ENCODE measurements at places on chromosomes 2 and 18. TPM values are rescaled to one million over a fixed set of nuclear protein-coding genes. Genes with fewer than 3 reads are reported as not detected.
A peak's percentile ranks its signal among the peaks of the same experiment; 100 is the strongest.

Gene PPIL3
- 16.2 TPM for total RNA-seq

Gene GCG
- not detected for total RNA-seq

Gene RND3
- total RNA-seq, result 62.1 TPM

Gene SP9
- not detected for total RNA-seq

GRCh38 chr2:86414996-86415395 lies 26.2 kb upstream of the KDM3A start:
- no peak overlapping the region for H3K27ac ChIP-seq
- H3K4me3 ChIP-seq, result no peak overlapping the region
- no peak for DNase-seq
- no peaks in the 10 kb centered on the region for H3K36me3 ChIP-seq
- H3K4me1 ChIP-seq, result peaks cover 12% of the 10 kb centered on the region
- H3K27me3 ChIP-seq, result no peaks in the 10 kb centered on the region

DNA sequence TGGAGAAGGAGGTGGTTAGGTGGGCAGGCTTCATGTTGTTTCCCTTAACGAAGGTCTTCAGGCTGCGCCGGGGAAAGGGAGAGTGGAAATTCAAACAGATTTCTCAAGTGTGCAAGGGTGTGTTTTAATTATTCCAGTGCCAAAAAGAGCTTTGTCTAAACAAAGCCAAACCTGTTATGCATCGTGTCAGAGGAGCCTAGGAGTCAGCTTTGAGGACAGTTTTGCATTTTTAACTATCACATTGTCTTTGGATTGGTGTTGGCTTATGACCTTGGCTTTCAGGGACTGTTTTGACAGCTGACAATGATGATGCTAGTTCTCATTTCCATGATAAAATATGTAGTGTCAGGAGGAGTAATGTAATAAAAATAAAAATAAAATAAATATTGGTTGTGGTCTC lies 144.8 kb downstream of the LDLRAD4 start:
- no peak overlapping the region for H3K27ac ChIP-seq
- H3K27me3 ChIP-seq, result no peaks in the 10 kb centered on the region
- no peak overlapping the region for H3K4me3 ChIP-seq
- H3K4me1 ChIP-seq, result no peaks in the 10 kb centered on the region

DNA sequence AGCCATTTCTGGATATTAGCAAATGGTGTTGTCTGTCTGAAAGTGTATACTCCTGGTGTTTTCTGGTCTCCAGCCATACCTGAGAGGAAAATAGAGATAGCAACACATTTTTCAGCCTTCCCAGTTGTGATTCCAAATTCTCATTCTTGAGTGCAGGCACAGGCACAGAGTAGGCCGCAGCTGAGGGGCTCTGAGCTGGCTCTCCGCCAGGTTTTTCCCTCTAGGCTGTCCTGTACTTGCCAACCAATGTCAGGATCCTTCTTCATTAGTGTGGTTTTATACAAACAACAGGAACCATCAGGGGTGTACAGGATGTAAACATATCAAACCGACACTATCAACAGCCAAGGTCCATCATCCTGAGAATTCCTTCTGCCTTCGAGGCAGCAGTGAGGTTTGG lies 1733.6 kb upstream of the CELF4 start:
- no peak overlapping the region for H3K27ac ChIP-seq
- no peaks in the 10 kb centered on the region for H3K36me3 ChIP-seq
- H3K27me3 ChIP-seq, result no peaks in the 10 kb centered on the region
- H3K4me1 ChIP-seq, result no peaks in the 10 kb centered on the region
- no peak overlapping the region for H3K4me3 ChIP-seq
- DNase-seq, result no peak

DNA sequence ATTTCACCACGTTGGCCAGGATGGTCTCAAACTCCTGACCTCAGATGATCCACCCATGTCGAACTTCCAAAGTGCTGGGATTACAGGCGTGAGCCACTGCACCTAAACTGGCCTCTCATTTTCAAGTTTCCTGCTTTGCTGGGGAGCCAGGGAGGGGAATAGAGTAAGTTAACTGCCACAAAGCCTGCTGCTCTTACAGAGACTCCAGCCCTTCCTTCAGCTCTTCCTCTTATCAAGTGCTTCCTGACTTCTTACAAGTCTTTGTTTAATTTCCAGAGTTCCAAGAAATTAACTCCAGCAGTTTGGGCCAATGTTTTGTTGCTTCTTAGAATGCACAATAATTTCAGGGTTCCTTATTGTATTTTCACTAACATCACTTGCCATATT lies 24.3 kb upstream of the UBE2F start:
- H3K27ac ChIP-seq, result no peak overlapping the region
- H3K36me3 ChIP-seq, result no peaks in the 10 kb centered on the region
- H3K4me1 ChIP-seq, result no peaks in the 10 kb centered on the region

DNA sequence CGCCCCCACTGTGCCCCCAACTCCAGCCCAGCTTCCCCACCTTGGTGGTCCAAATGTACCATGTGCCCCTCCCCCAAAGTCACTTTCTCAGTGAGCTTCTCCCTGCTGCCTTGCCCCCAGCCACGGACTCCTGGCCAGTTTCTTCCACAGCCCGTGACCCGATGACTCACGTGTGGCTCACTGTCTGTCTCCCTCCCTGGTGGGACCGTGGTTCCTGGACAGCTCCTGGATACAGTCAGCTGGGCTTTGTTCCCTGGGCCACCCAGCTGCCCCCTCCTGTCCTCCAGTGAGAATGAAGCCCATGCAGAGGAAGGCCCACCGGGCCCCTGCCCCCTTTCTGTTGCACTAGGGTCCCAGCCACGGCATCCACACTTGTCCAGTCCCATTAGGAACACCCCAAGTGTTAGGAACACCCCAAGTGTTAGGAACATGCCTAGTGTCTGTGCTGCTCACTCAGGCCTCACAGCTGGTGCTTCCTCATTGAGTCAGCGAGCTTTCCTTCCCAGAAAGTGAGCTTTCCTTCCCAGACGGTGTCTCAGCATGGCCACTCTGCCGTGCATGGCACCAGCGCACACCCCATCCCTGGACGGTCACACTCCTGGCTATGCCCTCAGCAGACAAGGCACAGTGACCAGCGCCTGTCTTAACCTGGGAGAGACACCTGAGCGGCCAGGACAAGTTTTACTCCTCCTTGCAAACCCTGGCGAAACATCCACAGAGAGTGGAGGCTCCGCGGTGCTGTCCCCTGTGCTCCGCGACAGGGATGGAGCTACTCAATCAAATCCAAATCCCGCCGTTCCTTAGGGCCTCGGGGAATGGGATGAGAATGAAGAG lies 44.8 kb upstream of the CTDP1 start:
- H3K4me3 ChIP-seq, result no peak overlapping the region
- peaks cover 19% of the 10 kb centered on the region for H3K4me1 ChIP-seq
- no peaks in the 10 kb centered on the region for H3K36me3 ChIP-seq
- peak; percentile 56 for DNase-seq
- H3K27ac ChIP-seq, result no peak overlapping the region

DNA sequence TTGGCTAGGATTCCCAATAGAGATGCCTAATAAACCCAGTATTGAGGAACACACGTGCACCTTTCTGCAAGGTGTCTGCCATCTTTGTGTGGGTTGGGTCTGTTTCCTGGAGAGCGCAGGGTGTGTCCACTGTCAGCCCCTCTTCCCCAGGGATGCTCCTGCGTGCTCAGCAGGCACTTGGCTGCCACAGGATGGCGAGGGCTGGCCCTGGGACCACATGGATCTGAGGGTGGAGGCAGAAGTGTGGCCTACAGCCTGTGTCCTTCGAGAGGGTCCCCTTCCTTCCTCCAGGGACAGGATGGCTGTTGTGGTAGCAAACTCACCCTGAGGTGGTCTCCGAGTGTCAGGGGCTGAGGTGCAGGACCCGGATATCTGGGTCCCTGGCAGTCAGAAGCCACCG lies 78.0 kb upstream of the PXDN start:
- no peaks in the 10 kb centered on the region for H3K36me3 ChIP-seq
- no peak overlapping the region for H3K27ac ChIP-seq
- H3K4me1 ChIP-seq, result no peaks in the 10 kb centered on the region
- H3K27me3 ChIP-seq, result no peaks in the 10 kb centered on the region

DNA sequence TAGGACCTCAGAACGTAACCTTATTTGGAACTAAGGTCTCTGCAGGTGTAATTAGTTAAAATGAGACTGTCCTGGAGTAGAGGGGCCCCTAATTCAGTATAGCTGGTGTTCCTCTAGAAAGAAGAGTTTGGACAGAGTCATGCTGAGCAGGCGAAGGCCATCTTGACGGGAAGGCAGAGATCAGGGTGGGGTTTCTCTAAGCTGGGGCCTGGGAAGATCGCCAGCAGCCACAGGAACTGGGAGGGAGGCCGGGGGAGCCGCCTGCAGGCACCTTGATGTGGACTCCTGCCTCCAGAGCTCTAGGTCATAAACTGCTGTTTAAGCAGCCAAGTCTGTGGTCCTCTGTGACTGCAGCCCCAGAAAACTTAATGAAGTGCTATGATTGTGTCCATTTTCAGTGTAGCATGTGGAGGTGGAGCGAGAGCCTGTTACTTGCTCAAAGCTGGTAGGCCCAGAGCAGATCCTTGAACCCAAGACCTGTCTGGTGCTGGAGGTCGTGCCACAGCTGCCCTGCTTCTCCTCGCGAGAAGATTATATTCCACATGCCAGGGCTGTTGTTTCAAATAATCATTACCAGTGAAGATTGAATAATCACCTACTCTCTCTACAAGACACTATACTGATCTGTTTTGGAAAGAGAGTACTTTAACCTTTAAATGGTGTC lies 105.7 kb downstream of the TPO start:
- H3K27ac ChIP-seq, result no peak overlapping the region
- no peak for DNase-seq
- no peak overlapping the region for H3K4me3 ChIP-seq
- no peaks in the 10 kb centered on the region for H3K36me3 ChIP-seq

Measured in vagina (tissue), 2 donors.